Esophagus squamous epithelium (tissue), 5 donors: ENCODE measurements at places on chromosomes 2 and 18.

DNA sequence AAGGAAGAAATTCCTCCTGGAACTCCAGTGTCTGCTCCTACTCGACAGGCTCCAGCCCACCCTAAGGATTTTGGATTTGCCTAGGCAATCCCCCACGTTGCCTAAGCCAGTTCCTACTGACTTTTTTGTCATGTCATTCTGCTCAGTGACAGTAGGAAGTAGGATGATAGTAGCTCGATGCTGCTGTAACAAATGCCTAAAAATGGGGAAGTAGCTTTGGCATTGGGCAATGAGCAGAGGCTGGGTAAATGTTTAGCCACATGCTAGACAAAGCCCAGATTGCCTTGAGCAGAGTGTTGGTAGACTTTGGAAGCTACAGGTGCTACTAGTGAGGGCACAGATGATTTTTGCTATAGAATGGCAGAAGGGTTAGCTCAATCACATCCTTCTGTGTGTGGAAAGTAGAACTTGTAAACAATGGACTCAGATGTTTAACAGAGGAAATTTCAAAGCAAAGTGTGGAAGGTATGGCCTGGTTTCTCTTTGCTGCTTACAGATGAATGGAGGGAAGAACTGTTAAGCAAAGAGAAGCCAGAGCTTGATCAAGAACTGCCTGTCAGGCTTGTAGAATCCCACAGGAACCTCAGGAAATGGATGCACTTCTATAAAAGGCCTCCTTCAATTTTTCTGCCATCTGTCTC is 154.8 kb downstream of the RNF144A start:
- no peak for DNase-seq

- DNase-seq, result no peak
These were observed 94.0 kb downstream of the FMNL2 start for GRCh38 chr2:152428800-152429582.

- DNase-seq, result no peak
These were observed 170.2 kb downstream of the ATAD2B start for GRCh38 chr2:23756593-23757292.

DNA sequence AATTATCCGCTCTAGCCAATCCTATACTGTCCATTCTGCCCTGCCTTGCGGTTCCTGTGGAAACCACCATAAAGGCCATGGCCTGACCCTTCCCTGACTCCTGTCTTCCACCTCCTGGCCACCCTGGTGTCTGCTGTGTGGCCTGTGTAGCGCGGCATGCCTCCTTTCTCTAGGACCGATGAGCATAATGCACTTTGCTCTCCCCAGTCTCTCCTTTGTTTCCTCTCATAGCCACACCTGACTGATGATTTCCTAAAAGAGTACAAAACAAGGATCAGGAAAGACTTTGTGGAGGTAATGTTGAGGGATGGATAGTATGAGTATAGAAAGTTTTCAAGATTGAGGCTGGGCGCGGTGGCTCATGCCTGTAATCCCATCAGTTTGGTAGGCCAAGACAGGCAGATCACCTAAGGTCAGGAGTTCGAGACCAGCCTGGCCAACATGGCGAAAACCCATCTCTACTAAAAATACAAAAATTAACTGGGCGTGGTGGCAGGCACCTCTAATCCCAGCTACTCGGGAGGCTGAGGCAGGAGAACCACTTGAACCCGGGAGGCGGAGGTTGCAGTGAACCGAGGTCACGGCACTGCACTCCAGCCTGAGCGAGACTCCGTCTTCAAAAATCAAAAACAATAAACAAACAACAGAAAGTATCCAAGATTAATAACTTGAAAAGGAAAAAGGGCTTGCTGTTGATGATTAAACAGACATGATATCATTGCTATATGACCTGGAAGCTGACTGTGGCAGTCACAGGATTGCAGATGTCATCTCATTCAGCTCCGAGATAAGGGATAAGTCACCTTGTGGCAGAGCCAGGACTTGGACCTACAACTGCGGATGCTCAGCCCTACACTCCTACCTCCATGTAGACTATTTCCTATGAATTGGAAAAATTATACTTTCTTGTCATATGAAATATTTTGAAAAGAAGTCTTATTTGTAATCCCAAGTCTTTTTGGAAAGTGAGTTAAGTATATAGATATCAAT is 16.6 kb downstream of the SOWAHC start:
- DNase-seq, result no peak

GRCh38 chr2:239429473-239430350 is 28.9 kb upstream of the HDAC4 start:
- DNase-seq, result no peak

DNA sequence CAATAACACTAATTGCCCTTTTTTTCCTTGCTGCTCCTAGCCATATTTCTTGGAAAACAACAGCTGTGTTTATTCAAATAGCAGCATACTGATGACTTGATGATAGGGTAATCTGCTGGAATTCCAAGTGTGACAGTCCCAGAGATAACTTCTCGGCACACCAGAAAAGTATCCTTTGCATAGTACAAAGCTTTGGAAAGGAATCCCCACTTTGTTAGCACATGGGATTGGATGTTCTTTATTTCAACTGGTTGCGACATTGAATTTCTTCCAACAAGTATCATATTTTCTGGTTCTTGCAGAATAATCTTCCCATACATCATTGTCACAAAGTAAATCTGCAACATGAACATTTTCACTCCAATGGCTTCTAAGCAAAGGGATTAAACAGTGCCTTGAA is 445.8 kb upstream of the ACVR2A start:
- DNase-seq, result no peak

DNA sequence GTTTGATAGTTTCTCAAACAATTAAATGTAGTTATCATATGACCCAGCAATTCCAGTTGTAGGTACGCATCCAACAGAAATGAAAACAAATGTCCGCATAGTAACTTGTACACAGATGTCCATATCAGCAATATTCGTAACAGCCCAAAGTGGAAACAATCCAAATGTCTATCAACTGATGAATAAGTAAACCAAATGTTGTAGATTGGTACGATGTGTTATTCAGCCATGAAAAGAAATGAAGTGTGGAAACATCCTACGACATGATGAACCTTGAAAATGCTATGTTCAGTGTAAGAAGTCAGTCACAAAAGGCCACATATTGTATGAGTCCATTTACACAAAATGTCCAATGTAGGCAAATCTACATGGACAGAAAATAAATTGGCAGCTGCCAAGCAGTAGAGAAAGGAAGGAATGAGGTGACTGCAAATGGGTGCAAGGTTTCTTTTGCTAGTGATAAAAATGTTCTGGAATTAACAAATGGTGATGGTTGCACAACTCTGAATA is 26.9 kb downstream of the GAREM1 start:
- DNase-seq, result no peak

DNA sequence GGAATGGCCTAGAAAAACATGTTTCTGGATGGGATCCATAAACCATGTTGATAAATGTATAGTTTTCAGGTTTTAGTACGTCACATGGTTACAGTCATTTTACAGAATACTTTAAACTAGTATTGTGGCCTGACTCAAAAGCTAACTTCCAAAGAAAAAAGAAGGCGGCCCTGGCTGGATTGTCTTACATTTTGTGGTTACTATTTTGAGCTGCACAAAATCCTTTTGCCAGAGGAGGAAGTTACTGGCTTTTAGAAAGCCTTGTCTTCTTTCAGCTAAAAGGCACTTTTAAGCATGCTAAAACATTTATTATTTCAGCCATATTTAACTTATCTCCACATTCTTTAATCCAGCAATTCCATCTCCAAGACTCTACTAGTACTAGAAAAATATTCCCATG is 227.9 kb downstream of the CDH2 start:
- DNase-seq, result no peak

GRCh38 chr2:23213196-23213595 is 171.8 kb upstream of the KLHL29 start:
- no peak for DNase-seq

DNA sequence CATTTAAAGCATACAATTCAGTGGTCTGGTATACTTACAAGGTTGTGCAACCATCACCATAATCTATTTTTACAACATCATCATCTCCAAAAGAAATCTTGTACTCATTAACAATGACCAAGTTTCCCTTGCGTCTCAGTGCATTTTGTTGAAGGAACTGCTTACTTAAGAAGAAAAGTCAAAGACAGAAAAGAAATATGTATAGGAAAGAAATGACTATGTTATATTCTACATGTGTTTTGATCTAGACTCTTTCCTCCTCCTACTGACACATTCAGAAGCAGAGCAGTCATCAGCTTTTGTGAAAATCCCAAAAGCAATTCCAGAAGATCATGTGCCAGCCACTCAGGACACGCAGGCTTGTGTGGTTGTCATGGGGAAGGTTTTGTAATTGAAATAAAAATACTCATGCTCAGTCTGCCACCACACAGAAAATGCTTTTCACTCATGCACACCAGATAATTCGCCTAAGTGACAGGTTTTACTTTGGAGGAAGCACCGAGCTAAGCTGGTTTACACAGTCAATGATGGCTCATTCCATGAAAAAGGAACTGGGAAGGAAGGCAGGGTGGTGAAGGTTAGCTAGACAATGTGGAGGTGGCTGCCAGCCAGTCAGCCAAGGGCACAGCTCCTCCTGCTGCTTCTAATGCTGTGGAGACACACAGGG is 158.5 kb upstream of the REV1 start:
- no peak for DNase-seq

- DNase-seq, result no peak
These were observed 31.9 kb upstream of the CREG2 start for GRCh38 chr2:101419096-101419663.

DNA sequence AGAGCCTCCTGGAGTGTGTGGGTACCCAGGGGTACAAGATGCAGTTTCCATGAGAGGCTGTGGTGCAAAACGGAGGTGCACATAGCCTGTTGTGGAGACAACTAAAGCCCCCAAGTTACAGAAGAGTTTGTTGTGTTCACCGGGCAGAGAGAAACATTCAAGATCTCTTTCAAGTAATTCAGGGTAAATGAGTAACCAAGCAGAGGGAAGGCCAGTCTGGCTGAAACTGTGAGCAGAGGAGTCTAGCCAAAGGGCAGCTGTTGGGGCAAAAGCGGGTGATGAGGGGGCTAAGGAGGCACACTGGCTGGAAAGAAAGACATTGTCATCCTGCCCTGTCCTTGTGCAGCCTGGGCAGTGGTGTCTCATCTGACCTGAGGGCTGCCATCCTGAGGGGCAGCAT is 52.0 kb downstream of the CXCR4 start:
- no peak for DNase-seq

DNA sequence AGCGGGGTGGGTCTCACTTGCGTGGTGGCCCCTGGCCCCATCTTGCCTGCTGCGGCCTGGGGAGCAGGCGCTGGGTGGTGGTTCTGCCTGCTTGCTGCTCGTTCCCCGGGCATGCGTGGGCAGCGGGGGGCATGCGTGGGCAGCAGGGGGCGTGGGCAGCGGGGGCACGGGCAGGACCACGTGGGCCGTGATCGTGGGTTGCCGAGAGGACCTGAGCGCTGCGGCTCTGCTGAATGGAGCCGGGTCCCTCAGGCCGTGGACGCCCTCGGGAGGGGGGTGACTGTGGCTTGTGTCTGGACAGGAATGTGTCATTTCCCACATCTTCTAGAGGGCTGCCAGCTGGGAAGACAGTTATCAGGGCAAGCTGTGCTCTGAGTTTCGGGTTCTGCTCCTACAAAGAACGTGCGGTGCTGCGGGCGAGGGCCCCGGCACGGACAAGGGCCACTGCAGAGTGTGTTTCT is 8.3 kb upstream of the GAL3ST2 start:
- DNase-seq, result no peak

DNA sequence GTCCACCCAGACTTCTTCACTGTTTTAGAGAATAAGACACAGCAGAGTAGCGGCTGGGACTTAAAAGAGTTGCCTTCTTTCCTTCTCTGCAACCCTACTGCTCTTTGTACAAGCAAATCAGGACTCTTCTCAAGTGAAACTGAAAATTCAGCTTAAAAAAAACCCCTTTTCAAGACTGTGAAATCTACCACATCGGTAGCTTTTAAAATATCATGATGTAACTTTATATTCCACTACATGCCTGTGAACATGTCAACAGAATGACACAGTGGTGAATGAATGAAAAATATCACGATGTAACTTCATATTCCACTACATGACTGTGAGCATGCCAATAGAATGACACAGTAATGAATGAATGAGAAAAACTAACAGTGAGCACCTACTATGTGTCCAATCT is 53.4 kb downstream of the TCF4 start:
- no peak for DNase-seq

DNA sequence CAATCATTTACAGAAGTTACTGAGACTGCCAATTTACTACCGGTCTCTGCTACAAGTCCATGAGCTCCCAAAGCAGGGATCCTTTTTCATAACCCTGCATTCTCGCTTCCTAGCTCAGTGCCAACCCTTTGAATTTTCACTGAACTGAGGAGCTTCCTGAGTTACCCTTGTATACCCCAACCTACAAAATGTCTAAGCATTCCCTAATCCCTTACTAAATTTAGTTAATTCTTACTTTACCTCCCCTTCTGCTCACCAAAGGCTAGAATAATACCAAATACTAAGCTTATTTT is 9.6 kb downstream of the MAT2A start:
- no peak for DNase-seq

GRCh38 chr2:147082850-147083522 is 761.8 kb upstream of the ACVR2A start:
- DNase-seq, result no peak

GRCh38 chr2:205834796-205835195 is 152.5 kb downstream of the NRP2 start:
- DNase-seq, result no peak

DNA sequence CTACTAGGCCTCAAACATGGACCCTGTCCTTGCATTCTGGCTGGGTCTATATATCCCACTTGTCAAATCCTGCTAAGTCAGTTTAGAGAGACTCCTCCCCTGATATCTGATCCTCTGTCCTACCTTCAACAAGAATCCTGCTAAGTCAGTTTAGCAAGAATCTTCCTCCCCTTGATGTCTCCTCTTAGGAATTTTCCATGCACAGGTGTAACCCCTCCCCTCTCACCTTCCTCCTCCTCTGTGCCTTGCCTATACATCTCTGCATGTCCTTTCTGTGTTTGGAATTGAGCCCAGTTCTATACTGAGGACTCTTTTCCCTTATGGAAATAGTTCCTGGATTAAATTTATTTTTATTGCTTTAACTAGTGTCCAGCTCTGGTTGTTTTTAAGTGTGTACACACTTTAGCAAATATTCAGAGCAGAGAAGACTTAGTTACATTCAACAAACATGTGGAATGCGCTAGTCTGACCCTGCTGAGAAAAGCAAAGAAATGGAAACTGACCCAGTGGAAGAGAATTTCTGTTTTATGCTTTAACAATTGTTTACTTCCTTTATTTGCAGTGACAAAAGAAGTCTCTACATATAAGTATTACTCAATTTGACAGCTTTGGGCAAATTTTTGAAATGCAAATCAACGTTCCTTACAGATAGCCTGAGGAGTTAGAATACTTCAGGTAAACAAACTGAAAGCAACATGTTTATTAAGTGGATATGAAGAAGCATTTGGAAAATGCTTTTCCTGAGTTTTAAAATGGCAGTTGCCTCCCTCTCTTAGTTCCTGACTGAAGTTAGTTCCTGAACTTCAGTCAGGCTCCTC is 80.6 kb downstream of the RIT2 start:
- DNase-seq, result no peak

- DNase-seq, result no peak
These were observed 41.0 kb downstream of the EPB41L5 start for GRCh38 chr2:120053891-120054290.

DNA sequence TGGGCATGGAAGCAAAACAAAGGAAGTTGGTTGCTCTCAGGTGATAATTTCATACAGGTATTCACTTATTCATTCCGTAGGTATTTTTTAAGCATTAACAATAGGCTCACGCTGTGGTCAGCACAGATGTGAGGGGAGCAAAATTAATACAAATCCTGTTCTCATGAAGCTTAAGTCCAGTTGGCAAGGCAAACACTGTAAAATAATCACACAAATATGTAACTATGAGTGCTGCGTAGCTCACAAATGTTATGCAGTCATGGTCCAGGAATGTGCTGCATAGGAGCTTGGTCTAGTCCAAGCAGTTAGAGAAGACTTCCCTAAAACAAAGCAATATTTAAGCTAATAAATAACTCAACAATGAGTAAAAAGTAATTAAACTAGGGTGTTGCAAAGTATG is 23.9 kb downstream of the SP5 start:
- no peak for DNase-seq
